ENCODE measurements at places on chromosomes 12 and 14.

DNA sequence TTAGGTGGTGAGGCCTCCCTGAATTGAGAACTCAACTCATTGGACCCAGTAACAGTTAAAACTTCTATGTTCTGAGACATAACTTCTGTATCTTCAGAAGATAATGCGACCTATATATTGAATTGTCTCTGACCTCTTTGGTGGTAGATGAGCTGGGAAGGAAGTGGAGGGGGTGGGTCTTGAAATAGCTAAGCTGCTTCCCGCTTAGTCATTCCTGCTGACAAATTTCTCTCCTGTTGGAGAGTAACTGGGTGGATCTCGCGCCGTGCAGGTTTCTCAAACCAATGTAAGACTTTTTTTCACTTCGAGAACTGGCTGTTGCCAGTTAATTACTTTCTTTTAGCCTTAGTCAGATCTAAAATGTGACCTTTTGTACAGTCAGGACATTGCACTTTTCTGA, 100.8 kb downstream of the PPHLN1 start:
- DNase-seq: peak; percentile 37

- DNase-seq: no peak
These were observed 3.1 kb upstream of the ARHGEF25 start for GRCh38 chr12:57607958-57608663.

DNA sequence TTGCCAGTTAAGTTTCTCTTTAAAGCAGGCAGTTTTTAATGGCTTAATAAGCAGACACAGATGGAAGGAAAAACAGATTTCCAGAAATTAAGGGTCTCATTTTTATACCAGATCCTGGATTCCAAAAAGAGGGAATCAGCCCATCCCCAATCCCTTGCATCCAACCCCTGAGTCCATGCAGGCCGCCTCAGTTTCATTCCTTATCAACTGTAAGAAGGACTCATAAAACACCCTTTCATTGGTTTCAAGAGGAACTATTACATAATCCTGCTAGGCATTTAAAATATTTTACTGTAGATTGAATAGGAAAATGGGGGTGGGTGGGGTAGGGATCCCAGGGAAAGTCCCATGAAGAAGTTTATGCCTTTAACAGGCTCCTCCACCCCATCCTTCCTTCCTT, 9.4 kb downstream of the CCDC184 start:
- DNase-seq: no peak

- DNase-seq: no peak
These were observed 317.5 kb downstream of the KCNC2 start for GRCh38 chr12:74892057-74892633.

- DNase-seq: no peak
These were observed 47.6 kb downstream of the KIF26A start for GRCh38 chr14:104185916-104186495.

DNA sequence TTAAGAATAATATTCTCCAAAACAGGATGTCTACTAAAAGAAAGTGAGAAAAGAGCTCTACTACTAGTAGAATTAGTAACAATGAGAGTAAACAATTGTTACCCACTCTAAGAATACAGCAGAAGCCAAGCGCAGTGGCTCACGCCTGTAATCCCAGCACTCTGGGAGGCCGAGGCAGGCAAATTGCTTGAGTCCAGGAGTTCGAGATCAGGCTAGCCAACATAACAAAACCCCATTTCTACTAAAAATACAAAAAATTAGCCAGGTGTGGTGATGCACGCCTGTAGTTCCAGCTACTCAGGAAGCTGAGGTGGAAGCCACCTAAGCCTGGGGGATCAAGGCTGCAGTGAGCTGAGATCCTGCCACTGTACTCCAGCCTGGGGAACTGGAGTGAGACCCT, 4.7 kb downstream of the DNAJC14 start:
- DNase-seq: no peak

- no peak for DNase-seq
These were observed 56.5 kb downstream of the SAMD4A start for GRCh38 chr14:54623279-54624004.

DNA sequence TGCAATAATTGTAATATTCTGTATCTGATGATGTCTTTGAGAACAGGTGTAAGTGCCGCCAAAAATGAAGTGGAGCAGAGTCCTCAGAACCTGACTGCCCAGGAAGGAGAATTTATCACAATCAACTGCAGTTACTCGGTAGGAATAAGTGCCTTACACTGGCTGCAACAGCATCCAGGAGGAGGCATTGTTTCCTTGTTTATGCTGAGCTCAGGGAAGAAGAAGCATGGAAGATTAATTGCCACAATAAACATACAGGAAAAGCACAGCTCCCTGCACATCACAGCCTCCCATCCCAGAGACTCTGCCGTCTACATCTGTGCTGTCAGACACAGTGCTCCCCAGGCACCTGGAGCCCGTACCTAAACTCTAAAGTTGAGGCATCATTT, 268.7 kb downstream of the DAD1 start:
- no peak for DNase-seq

DNA sequence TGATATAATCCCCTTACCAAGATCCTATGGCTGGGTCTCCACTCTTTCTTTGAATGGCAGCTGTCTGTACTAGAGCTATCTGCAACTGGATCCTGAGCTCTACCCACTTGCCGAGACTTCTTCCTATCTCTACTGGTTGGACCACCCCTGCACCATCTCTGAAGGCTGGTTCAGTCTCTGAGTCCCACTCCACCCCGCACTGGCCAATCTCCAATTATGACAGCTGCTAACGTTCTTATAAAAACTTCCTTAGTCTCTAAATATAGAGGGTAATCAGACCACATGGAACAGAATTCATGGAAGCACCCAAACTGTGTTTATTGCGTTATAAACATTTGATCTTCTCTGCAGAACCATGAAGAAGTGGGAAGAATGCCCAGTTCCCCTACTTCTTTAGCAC, 186.6 kb upstream of the EEA1 start:
- peak; percentile 15 for DNase-seq

DNA sequence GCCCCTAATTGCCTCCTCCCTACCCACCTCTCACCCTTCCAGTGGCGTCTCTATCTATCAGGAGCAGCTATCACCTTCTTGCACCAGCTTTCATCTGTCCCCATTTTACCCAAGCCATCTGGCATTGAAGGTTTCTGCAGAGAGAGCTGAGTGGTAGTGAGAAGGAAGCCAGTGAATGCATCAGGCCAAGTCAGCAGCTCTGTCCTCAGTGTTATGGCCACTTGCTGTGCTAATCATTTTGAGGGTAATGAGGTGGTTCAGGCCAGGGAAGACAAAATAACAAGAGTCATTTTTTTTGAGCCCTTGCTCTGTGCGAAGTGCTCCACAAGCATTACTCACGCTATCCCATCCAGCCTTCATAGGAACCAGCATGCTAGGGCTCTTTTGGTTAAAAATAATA, 164.7 kb downstream of the SUDS3 start:
- no peak for DNase-seq

DNA sequence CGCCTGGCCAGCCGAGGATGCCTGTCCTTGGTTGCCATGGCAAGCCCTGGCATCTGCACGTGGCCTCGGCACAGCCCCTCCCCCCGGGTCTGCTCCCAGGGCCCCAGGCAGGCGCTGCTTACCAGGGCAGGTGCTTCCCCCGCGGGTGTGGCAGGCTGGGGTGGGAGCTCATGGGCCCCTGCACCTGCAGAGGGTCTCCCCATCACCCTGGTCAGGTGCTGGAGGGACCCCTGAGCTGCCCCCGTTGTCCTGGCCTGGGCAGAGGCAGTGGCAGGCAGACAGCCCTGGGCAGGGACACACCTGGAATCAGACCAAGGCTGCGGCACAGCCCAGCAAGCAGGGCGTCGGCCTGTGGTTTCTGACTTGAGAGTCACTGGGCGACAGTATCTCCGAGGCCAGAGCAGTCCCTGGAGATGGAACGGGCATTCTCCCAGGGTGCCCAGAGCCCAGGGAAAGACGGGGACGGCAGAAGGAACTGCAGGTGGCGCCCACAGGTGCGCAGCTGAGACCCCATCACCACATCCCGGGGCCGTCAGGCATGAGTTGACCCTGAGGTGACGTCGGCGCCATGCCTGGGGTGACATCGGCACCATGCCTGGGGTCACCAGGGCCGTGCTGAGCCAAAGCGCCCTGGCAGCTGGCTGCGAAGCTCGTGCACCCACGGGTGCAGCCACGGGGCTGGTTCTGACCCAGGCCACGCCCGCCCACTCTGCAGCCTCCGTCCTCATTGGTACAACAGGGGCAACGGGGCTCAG, 56.1 kb upstream of the FBRSL1 start:
- DNase-seq: no peak

- DNase-seq: no peak
These were observed 198.7 kb upstream of the PLEKHG7 start for GRCh38 chr12:92503971-92504593.

DNA sequence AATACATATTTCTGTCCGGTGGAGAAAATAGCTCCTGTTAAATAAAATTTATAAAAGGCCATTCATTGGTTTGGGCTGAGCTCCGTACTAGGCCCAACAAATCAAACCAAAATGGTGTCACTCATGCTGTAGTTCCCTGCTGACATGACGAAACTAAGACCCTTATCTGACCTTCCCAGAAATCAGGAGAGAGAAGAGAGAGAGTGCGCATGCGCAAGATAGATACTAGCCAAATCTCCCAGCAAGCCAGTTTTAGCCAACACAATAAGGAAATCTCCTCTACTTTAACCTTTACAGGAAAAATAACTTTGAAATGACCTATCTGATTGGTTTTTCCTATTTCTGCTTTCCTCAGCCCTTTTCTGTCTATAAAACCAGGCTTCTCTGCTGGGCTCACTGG, 152.7 kb upstream of the RMST start:
- no peak for DNase-seq

- DNase-seq: no peak
These were observed 25.5 kb downstream of the RBM19 start for GRCh38 chr12:113940357-113941207.

- DNase-seq: peak; percentile 87
These were observed at the start of gene DNAAF2 for GRCh38 chr14:49634547-49635334. DNAAF2 (minus strand) TSS chr14:49635244; CDS start chr14:49635149, 95 bp downstream.

DNA sequence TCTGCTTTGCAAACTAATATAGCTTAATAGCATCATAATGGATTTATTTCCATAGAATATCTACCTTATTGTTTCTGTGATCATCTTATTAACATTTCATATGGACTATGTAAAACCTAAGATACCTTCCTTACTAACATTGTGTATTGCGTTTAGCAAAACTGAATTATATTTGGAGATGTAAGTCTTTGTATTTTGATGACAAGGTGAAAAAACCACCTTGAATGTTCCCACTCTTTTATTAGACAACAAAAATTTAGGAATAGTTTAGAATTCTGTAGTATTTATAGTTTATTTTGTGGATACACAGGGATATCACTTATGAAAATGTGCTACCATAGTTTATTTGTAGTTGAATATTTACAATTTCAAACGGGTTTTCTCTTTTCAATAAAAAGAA, 32.0 kb downstream of the RASSF8 start:
- DNase-seq: no peak

- no peak for DNase-seq
These were observed 12.9 kb upstream of the KRT8 start for GRCh38 chr12:52917800-52918199.

DNA sequence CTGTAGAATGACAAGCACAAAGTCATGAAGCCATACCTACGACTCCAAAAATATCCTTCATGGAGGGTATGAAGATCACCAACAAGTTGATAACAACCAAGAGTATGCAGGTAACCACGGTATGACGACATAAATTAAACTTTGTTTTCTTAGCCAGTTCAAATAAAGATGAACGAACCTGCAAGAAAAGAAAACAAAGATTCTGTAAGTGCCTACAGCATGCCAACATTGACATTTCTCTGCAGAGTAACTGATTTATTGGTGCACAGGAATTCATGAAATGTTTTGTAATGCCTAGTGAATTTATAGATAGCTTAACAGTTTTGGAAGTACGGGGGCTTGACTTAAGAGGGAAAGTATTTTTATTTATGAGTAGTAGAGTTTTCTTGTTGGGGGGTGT, 71.0 kb downstream of the SLC38A1 start:
- DNase-seq: no peak

GRCh38 chr12:95574799-95575452, 23.6 kb upstream of the USP44 start:
- peak; percentile 51 for DNase-seq

DNA sequence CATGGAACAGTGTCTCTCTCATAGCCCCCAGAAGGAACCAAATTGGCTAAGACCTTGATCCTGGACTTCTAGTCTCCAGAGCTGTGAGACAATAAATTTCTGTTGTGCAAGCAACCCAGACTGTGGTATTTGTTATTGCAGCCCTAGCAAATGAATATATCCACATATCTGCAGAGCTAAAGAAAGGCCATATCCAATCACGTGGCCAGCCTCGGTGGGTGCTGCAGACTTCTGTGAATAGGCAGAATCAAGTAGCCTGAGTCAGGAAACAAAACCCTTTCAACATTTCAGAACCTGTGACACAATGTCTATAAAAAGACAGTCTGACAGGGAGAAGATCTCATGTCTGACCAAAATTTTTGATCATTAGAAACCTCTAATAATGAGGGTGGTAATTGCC, 71.0 kb upstream of the CPM start:
- no peak for DNase-seq

GRCh38 chr12:78792052-78792698, 72.4 kb upstream of the SYT1 start:
- no peak for DNase-seq

DNA sequence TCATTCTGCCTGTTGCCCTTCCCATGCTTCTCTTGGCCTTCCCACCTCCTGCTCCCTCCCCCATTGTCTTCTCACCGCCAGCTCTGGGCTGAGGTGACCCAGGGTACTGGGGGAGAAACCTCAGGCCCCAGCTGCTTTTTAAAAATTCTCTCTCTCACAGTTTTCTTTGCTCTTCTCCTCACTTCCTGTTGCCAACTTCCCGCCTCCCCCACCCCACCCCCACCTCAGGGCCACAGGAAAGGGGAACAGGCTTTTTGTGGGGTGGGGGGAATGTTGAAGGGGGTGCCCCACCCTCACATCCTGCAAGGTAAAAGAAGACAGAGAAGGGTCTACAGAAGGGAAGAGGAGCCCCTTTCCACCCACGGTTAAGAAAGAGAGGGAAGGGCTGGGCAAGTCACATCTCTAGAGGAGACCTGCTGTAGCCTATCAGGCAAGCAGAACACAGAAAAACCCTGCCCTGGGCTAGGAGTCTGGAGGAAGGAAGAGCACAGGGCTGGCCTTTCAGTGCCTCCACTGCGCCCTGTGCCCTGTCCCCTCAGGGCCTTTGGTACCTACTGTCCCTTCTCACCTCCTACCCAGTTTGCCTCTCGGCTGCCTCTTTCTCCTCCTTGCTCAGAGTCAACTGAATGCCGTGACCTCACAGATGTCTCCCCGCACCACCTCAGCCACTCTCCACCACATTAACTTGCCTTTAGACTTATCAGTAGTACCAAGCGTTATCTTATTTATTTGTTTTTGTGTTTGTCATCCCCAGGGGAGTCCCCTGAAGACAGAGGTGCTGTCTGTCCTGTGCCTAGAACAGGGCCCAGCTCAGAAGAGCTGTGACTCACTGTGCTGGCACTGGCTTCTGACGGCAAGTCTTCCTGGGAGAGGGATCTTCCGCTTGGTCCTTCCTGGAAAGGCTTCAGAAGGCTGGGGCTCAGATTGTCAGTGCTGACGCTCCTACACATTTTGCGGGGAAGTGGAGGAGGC, 1.7 kb downstream of the ARHGAP9 start:
- DNase-seq: no peak

DNA sequence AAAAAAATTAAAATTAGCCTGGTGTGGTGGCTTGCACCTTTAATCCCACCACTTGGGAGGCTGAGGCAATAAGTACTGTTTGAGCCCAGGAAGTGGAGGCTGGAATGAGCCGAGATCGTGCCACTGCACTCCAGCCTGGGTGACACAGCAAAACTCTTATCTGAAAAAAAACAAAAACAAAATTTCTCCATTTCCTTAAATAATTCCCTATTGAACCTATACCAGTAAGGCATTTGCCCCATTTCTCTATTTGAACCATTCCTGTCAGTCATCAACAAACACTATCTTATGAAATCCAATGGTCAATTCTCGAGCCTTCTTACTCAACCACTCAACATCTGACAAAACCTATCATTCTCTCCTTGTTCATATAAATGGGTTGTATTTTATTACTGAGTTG, 14.7 kb downstream of the SLC2A14 start:
- peak; percentile 25 for DNase-seq

All from erythroblast (primary cell).